ENCODE measurements at places on chromosomes 1 and 21.

DNA sequence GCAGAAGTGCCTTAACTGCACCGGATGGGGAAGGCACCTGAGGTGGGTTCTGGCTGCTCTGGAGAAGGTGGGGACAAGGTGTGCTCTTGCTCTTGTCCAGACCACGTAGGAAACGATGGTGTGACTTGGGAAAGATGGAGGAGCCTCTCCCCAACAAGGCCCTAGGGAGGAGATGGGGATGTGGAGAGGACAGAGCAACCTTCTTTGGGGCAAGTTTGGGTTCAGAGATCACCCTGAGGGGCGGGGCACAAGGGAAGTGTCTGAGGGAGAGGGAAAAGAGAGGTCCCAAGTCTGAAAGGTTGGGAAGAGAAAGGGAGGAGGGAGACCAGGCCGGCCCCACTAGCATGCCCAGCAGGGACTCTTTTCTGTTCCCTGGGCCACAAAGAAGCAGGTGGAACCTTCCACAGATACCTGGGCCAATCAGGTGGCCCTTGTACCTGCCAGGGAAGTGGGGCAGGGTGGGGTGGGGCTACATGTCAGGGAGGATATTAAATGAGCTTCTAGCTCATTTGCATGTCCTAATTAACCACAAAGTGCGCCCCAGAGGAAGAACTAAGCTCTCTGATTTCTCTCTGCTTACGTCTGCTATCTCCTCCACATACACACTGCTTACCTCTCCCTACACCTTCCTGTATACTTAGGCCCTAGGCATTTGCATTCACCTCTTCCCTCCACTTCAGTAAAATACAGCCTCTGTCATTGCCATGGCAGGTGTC lies 15.9 kb downstream of the INKA2 start:
- DNase-seq = no peak

GRCh38 chr21:17491716-17492414 lies 21.0 kb upstream of the CXADR start:
- no peak for DNase-seq

- no peak for DNase-seq
Observed at GRCh38 chr1:212219679-212220463, 65.3 kb upstream of the PPP2R5A start.

DNA sequence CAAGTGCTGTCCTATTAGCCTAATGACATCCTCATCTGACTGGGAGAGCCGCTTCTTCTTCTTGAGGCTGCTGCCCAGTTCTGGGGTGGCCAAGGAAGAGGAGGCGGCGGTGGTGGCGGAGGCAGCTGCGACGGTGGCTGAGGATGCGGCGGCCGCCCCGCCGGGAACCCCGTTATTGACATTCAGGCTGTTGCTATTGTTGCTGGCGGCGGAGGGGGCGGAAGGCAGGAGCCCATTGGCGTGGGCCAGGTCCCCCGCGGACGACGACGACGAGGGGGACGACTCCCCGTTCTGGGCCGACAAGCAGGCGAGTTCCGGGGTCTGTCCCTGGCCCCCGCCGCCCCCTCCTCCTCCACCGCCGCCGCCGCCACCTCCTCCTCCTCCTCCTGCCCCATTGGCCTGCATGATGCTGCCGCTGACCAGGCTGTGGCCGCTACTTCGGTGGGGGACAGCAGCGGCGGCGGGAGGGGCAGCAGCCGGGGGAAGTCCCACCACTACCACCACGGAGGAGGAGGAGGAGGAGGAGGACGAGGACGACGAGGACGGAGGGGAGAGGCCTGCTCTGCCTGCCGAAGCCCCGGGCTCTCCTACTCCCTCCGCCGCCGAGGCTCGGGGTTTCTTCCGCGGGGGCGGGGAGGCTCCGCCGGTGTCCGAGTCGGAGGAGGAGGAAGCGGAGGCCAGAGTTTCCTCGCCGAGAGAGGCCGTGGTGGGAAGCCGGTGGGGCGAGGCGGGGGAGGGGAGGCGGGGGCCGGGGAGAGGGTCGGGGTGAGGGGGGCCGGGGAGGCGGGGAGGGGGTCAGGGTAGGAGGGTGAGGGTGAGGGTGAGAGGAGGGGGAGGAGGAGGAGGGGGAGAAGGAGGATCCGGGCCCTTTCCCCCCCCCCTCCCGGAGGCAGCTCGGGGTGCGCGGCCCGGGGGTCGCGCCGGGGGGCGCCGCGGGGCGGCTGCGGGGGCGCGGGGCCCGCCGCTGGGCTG lies 610 bp downstream of the WDR26 start:
- no peak for DNase-seq

GRCh38 chr1:184637664-184638240 lies 116.9 kb downstream of the EDEM3 start:
- no peak for DNase-seq

DNA sequence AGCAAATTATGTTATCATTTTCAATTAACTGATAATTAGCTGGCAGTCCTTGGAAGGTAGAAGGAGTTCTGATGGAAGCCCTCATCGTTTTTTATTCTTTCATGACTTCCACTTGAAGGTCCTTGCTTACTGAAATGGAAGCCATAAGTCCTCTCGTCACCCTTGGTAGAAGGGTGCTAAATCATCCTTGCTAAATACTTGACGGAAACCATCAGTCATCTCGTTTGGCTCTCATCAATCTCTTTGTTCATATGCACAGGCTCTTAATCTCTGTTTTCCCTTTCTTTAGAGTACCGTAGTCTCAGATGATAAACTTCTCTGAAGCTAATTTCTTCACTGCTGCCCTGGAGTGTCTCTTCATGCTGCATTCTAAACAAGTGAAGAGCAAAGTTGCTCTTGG lies 34.5 kb downstream of the UCK2 start:
- DNase-seq = no peak

GRCh38 chr1:62355095-62355494 lies 35.9 kb upstream of the KANK4 start:
- DNase-seq = no peak

DNA sequence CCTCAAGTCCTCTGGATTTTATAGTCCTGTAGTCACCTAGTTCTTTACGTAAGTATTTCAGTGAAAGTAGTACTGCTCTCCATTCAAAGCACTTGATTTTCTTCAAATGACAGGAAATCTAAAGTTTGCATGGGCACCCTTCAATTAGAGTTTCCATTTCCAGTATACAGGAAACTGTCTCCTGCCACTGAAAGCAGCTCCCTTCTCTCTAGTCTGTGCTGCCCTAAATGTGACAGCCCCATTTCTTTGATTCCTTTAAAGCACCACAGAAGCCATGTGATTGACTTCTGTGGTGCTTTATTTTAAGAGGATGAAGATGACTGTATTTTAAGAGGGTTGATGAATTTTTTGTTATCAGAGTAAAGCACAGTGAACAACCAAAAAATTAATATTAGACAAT lies 226.1 kb downstream of the DNAH14 start:
- DNase-seq = no peak

DNA sequence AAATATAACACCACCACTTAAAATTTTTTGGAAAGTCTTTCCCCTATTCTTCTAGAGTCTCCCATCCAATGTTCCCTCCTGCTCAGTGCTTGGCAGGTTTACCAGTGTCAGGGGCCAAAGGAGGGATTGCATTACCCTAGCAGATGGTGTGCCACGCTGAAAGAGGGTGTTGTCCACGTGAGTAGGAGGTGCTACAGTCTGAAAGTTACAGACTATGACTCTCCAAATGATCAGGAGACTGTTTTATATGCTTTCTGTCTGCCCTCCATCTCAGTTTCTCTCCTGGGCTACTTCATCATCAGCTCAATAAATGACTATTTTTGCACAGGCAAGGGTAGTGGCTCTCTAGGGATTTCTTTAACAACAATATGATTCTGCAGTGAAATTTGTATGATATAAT lies 31.3 kb upstream of the ANGPTL7 start:
- no peak for DNase-seq

DNA sequence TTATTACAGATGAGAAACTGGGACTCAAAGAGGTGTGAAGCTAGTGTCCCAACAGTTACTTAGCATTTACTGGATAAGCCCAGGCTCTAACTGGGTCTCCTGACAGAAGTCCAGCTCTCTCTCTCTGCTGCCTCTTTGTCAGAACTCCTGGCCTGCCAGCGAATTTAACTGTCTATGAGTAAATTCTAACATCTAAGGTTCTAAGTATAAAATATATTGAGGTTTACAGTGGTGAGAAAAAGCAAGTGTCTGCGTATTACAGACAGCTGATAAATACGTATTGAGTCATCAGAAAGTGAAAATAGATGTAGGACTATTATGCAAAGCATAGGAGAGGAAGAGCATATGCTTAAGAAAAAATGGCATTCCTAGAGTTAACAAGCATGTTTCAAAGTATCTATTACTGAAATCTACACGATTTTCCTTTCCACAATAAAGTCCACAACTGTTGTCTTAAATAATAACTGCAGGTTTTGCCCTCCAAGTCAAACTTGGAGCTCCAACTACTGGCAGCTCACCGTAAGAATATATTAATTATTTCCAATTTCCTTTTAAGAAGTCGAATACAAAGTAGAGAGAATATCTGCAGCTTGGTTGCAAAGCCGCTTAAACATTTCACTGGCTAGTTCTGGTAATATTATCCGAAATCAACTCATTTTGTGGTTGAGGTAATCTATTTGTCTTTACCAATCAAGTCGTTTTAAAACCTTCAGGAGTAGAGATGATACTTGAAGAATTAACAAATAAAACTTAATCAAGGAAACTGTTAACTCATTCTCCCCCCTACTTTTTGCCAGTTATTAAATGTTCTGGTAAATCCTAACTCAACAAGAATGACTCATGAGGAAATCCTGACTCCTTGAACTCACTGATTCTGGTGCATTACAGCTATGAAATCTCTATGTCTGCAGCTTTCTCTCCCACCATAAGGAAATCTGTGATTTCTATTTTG lies 1.4 kb upstream of the RGS2 start:
- no peak for DNase-seq

DNA sequence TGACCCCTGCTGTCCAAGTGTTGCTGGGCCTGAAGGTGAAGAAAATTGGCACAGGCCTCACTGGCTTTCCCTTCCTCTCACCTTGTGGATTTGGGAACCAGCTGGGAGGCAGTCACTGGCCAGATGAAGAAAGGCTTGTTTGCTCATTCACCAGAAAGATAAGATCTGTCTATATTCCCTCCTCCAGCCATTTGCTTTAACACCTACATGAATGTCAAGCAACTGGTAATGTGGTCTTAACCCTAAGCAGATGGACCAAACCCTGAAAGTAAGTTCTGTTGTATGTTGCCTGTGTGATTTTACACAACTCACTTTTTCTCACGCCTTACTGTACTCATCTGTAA lies 10.3 kb upstream of the SRRM1 start:
- DNase-seq = no peak

DNA sequence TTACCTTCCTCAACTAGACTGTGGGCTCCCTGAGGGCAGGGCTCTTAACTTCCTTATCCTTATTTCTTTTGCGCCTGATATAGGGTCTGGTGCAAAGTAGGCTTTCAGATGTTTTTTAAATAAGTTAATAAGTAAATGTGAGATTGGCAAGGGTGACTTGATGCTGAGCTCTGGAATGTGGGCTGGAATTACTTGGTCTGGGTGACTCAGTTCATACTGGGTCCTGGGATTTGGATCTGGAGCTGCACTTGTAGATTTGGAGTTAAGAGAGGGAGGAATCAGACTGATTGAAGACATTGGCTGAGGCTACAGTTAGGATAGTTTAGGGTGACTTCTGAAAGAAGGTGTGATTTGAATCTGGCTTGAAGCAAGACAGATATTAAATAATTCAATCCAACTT lies 190.9 kb downstream of the GIPC2 start:
- no peak for DNase-seq

GRCh38 chr1:41902159-41902577 lies 16.6 kb downstream of the HIVEP3 start:
- no peak for DNase-seq

DNA sequence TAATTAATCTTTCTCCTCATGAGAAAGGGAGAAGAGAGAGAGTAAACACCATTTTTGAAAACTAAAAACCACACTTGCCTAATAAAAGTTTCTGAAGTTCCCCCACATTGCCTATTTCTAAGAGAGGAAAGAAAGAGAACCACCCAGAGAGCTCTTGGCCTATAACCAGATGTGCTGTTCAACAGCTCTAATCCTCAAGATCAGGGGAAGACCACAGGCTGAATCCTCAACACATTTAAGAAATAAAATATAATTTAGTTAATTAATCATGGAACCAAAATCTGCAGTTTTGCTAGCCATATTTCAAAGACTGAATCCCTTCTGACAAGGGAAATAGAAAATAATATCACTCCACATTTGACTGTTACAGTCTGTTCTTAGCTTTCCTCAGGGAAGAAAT lies 11.9 kb downstream of the PRRX1 start:
- DNase-seq = no peak

DNA sequence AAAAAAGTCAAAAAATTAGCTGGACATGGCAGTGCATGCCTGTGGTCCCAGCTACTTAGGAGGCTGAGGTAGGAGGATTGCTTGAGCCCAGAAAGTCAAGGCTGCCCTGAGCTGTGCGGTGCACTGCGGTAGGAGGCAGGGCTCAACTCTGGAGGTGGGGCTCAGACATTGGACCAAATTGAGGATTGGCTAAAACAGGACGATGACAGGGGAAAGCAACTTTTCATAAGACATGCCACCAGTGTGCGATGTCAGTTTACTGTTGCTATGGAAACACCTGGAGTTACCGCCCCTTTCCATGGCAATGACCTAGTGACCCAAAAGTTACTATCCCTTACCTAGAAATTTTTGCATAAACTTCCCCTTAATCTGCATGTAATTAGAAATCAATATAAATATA lies 85.3 kb downstream of the DISP3 start:
- DNase-seq = no peak

- no peak for DNase-seq
Observed at GRCh38 chr1:175539986-175540385, 203.4 kb downstream of the TNR start.

DNA sequence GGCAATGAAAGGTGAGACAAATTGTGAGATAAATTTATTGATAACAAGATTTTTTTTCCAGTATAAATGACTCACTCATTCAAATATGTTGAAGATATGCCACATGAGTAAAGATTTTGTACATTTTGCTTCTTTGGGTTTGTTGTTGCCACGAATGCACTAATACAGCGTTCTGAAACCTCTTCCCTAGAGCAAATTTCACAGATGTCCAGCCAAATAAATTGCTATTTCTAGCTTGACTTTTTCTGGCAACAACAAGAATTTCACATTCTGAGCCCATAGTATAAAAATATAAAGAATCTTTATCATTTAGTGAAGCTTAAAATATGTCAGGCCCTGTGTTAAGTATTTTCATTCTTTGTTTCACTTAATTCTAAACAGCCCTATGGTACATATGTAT lies 114.5 kb upstream of the COL24A1 start:
- DNase-seq = no peak

DNA sequence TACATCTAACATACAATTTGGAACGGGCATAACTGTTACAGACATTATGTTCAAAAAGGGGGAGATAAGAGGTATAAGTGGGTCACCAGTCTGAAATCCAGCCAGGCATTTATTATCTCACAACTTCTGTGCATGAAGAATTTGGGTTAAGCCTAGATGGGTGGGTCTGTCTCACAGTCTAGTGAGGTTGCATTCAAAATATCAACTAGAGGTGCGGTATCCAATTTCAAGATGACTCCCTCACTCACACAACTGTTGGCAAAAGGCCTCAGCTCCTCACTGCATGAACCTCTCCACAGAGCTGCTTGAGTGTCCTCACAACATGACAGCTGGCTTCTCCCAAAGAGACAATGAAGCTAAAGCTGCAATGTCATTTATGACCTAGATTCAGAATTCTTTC lies 4.7 kb downstream of the AUNIP start:
- no peak for DNase-seq
